ENCODE measurements at places on chromosomes 16 and 17. TPM values are rescaled to one million over a fixed set of nuclear protein-coding genes. Genes with fewer than 3 reads are reported as not detected.

DNA sequence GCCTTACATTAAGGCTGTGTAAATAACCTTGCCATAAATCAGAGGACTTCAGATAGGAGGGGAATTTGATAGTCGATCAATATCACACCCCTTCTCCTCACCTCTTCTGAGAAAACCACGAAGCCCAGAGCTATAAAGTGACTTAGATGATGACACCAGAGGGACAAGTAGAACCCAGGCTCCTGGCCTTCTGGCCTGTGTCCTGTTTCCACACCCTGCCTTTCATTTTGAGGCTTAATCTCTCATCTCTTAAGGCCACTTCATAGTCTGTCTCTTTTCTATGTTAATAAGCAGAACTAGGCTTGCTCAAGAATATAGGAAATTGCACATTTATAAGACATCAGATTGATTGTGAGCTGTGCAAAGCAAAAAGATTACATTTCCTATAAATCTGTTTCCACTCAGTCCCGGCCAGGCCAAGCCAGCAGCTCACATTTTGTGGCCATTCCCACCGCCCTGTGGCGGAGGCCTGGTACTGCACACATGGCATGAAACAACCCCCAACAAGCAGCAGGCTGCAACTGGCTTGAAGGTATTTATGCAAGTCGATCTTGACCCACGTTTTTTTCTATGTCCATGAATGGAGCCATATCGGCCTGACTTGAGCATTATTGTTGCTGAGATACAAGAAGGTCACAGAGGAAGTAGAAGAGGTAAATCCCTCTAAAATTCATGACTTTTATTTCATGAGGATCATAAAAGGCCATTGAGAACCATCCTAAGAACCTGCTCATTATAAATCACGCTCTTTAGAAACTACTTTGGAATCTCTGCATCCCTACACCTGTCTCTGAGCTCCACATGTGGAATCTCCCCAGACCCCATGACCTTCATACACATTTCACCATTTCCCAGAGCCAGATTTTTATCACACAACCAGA lies 93.7 kb downstream of the PMP22 start:
- peak; percentile 43 for DNase-seq

GRCh38 chr16:23557779-23558702 lies 514 bp downstream of the UBFD1 start:
- DNase-seq = peak; percentile 12

GRCh38 chr16:74888888-74889287 lies 96.0 kb downstream of the WDR59 start:
- DNase-seq = no peak

DNA sequence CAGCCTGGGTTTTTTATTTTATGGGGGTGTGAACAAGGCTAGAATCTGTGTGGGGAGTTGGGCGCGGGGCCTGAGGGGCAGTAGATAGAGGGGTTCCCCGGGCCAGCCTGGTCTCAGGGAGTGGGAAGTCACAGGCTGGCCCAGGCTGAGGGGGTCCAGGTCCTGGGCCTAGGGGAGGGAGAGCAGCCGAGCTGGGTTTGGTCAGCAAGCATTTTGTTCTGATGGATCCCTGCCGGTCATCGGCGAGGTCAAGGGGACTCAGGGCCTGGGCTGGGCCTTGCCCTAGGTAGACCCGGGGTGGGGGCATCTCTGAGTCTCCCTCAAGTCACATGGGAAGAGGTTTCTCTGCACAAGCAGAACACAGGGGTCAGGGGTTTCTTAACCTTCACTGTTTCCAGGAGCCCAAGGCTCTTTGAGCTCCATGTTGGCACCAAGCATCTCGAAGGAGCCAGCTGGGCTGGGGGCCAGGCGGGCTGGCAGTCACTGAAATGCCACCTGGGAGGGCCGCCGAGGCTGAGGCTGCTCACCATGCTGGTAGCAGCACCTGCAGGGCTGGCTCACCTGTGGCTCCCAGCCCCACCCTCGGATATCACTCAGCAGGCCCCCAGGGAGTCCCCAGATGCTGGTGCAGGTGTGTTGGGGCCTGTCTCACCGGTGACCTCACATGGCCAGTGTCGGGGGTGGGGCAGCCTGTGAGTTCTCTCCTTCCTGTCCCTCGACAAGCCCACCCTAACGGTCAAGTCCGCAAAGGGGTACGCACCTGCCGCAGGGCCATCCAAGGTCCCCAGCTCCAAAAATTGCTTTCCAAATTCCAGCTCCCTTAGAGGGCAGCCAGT lies 41.0 kb downstream of the SLC7A5 start:
- DNase-seq = no peak

The ACSM2A gene
- 0.26 TPM for total RNA-seq

GRCh38 chr17:5541610-5542202 lies 42.6 kb downstream of the NLRP1 start:
- DNase-seq = no peak

The RFWD3 gene
- 22.6 TPM for total RNA-seq

The TMEM114 gene
- total RNA-seq = not detected

The TOB1 gene
- total RNA-seq = 134 TPM

DNA sequence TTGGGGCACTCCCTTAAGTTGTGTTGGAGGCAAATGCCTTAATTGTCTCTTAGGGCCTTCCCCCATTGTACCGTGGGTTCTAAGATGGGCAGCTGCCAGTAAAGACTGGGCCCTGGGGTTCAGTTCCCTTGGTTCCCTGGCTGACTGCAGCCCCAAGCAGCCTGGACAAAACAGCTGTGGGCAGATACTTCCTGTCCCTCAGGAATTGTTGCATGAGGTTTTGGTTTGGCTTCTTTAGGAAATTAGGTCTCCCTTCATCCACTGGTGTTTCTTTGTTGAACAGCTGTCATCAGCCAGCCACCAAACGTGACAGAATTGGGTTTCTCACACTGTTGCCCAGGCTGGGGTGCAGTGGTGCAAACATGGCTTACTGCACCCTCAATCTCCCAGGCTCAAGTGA lies 42.0 kb upstream of the ETV4 start:
- no peak for DNase-seq

DNA sequence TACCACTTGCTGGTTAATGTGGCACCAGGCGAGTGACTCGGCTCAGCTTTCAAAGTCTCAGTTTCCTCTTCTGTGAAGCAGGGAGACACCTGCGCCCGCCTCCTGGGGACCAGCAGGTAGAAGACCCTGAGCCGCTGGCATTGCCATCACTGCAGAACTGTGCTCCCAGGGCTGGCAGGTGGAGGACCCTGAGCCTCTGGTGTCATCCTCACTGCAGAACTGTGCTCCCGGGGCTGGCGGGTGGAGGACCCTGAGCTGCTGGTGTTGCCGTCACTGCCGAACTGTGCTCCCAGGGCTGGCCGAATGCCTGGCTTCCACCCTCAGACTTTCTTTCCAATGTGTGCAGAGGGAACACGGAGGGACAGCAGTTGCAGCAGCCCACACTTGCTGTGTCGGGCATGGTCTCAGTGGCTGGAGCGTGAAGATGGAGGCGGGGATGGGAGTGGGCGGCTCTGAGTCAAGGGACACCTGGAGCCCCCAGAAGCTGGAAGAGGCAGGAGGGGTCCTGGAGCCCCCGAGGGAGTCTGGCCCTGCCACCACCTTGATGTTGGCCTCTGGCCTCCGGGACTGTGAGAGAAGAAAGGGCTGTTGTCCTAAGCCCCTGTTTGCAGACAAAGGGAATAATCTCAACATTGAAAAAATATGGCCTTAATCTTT lies 75.8 kb upstream of the METTL9 start:
- no peak for DNase-seq

GRCh38 chr16:65410801-65411200 lies 288.9 kb upstream of the CDH11 start:
- DNase-seq = no peak

- no peak for DNase-seq
Measured at GRCh38 chr16:73057291-73058210, 9.6 kb upstream of the ZFHX3 start.

DNA sequence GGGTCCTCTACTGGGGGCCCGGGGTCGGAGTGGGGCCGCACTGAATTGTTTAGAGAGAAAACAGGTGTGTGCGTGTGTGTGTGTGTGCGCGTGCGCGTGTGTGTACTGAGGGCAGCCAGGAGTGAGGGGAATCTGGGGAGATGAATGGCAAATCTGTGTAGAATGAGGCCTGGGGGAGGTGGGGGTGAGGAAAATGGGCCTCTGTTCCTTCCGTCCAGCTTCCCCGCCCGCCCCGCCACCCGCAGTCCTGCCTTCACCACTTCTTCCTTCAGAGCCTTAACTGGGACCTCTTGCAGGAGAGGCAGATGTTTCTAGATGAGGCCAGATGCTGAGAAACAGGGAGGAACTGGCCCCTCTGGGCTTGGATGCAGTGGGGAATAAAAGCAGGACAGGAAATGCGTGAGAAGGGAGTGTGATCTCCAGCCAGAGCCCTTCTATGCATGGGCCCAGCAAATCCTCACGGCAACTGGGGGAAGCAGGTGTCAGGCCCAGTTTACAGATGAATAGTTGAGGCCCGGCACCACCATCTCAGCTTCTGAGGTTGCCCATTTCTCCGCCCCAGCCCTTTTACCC lies 29.7 kb upstream of the NGFR start:
- DNase-seq = no peak

GRCh38 chr17:72119873-72120641 lies 763 bp upstream of the SOX9 start:
- DNase-seq = no peak

- no peak for DNase-seq
Measured at GRCh38 chr17:35738519-35739133, 7.2 kb downstream of the RASL10B start.

DNA sequence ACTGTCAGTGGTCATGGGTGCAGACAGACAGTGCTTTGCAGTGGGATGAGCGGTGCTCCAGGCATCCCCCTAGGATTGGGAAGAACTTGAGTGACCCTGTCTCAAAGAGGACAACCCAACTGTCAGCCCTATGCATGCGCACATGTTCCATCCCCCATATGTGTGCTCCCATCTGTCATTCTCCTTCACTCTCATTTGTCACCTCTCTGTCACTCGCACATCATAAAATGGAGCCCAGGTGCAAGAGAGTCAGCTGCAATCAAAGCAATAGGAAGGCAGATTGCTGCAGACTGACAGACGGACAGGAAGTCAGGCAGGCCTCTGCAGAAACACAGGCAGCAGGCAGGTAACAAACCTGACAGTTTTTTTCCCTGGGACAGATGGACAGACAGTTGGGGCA lies 101.8 kb upstream of the CCL1 start:
- no peak for DNase-seq

The NAGPA gene
- total RNA-seq = 10.7 TPM

The TBC1D28 gene
- not detected for total RNA-seq

DNA sequence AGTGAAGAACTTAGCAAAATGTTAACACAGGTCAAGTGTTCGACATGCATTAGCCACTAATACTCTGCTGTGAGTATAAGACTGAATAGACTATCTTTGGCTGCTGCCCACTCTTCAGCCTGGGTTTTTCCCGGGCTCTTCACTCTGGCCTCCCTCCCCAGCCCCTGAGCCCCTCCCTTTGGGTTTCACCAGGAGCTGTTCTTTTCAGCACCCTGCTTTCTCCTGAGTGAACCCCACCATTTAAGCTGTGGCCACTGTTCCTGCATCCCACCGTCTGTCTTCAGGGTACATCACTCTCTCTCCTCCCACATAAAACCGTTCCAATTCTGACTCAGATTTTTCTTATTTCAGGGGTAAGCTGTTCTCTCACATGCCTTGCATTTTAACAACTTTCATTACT lies 92.0 kb upstream of the ASIC2 start:
- DNase-seq = no peak

DNA sequence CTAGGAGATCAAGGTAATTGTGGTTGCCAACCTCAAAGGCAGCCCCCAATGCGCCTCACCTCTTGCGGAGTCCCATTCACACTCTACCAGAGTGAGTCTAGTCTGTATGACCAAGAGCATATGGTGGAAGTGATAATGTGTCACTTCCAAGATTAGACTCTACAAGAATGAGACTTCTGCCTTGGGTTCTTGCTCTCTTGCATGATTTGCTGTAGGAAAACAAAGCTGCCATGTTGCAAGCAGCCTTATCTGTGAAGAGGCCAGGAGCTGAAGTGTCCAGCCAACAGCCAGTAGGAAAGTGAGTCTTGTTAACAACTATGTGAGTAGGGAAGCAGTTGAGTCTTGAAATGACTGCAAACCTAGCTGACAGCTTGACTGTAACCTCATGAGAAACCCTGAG lies 3.4 kb downstream of the TERF2 start:
- no peak for DNase-seq

- DNase-seq = peak; percentile 41
Measured at GRCh38 chr17:1491443-1492248, 840 bp downstream of the MYO1C start.

The TEKT5 gene
- not detected for total RNA-seq

The KRT14 gene
- 0.20 TPM for total RNA-seq

Measured in mucosa of gallbladder (tissue), 1 donor.